ENCODE measurements at places on chromosomes 1 and 21.
A peak's percentile ranks its signal among the peaks of the same experiment; 100 is the strongest.

GRCh38 chr1:55275941-55276341 is 60.8 kb upstream of the USP24 start:
- no peak for DNase-seq

DNA sequence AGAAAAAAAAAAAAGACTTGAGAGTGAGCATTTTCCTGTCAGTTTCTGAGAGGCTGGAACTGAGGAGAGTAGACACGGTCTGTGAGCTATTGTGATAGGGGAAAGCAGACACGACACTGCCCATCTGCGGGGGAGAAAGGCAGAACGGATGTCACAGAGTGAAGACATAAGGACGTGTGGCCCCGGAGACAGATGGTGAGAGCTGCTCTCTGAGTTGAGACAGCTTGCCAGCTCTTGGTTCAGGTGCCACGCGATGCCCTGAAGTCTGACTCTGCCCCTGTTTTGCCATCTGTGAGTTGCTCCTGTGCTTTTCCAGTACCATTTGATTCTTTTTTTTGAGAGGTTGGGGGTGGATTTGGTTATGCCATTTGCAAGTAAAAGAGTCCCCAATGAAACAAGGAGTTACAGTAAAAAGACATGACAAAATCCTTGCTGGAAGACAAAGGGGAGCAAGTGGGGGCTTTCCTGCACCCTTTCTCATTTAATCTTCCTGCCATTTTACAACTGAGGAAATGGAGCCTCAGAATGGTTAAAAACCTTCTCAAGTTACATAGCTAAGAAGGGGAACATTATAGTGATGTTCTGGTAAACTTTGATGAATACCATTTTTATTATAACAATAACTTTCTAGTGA is 128.9 kb upstream of the DNAH14 start:
- DNase-seq: no peak

GRCh38 chr1:1356796-1357401 is 1.5 kb downstream of the MXRA8 start:
- no peak for DNase-seq

- DNase-seq: no peak
Observed at GRCh38 chr1:234009668-234010067, 105.2 kb downstream of the SLC35F3 start.

- DNase-seq: no peak
Observed at GRCh38 chr1:59520194-59520593, 223.3 kb downstream of the FGGY start.

DNA sequence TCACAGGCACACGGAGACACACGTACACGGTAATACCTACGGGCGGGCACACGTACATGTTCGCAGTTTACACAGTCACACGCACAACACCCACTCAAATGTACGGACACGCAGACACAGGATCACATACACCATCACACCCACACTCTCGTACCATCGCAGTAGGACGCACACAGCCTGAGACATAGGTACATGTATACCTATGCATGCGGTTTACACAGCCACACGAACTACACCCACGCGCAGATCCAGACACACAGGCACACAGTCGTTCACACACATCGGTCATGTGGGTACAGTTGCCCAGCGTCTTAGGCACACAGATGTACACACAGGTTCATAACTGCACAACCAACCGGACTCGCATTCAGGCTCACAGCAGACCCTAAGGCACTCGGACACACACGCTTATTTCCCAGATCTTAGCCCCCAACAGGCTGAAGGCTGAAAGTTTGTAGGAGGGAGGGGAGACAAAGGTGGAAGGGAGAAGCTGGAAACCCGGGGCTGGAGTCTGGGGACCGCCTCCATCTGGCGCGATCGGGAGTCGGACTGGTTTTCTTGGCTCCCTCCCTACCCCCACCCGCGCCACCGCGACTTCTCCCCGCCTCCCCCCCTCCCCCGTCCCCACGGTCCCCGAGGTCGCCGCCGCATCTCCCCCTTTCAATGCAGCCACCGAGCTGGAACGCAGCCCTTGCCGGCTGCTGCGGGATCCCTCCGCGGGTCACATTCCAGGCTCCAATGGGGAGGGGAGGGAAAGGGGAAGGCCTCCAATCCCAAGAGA is 51.9 kb upstream of the SYNC start:
- DNase-seq: no peak

DNA sequence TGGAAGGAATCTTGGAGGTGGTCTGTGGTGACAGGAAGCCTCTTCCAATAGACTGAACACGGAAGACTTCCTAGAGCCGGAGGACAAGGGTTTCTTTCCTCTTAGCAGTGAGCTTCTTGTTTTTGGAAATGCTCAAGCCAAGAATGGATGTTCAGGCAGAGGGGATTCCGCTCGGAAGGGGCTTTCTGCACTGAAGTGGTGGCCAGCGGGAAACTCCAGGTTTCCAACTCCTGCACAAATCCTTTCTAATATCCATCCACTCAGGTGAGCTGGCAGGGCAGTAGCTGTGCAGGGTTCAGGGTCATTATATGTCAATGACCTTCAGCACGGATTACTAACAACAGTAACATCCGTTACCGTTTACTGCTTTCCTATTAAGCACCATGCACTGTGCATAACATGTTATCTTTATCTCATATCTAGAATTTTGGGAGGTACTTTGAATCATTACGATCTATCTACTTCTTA is 573 bp upstream of the CPT2 start:
- no peak for DNase-seq

DNA sequence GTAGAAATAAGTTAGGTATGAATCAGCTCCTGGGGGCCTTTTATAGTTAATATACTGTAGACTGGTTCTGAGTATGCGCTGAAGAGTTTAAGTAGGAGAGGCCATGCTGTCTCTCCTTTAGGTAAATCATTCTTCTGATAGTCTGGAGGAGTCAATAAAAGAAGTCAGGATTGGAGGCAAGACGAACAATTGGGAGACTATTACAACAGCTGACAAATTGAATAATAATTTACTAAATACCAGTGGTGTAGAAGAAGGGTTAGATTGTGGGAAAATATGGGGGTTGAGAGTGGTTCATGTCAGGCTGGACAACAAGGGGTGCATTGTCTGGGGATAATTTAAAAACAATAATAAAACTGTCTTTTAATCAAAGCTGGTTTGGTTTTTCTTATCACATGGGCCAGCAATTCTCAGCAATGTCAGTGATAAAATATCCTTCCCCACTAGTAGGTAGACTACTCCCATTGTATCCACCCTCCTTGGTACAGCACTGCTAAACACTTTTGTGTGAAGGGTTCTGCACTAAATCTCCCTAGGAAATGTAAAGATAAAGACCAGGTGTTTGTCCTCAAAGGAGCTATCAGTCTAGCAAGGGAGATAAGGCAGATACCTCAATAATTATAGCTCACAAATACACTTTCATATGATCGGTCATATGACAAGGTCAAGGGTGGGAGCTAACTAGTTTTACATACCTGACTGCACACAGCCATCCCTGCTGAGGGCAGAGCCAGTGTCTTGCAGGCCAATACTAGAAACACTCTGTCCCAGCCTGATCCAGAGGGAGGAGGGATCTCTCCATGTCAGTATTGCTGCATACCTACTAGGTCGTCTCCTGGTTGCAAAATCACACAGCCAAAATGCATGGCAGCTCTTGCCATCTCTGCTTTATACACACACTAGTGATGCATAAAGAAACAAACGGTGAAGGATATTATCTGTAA is 299.7 kb downstream of the VAV3 start:
- no peak for DNase-seq

GRCh38 chr1:232873931-232874330 is 68.7 kb downstream of the MAP10 start:
- DNase-seq: no peak

- DNase-seq: no peak
Observed at GRCh38 chr1:28157894-28158293, 18.6 kb downstream of the PTAFR start.

- no peak for DNase-seq
Observed at GRCh38 chr1:19360843-19361610, 48.9 kb downstream of the SLC66A1 start.

- DNase-seq: no peak
Observed at GRCh38 chr1:182217071-182217470, 155.6 kb upstream of the ZNF648 start.

- DNase-seq: no peak
Observed at GRCh38 chr1:85366391-85367170, 90.1 kb upstream of the BCL10 start.

DNA sequence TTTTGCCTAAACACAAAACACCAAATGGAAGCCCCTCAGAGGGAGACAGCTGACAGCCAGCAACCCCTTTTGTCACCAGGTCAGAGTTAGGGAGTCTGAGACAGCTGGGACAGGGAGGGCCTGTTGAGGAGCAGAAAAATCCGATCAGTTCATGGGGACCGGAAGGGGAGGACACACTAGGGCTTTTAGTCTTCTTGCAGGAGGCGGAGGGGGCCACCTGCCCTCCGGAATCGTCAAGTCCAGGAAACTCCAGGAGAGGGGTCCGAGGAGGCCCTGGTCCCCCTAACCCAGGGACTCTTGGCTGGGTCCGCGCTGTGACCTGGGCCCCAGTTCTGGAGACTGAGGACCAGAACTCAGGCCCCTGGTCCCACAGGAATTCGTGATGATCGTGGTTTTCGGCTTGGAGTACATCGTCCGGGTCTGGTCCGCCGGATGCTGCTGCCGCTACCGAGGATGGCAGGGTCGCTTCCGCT is 34.2 kb downstream of the KCNQ4 start:
- DNase-seq: no peak

DNA sequence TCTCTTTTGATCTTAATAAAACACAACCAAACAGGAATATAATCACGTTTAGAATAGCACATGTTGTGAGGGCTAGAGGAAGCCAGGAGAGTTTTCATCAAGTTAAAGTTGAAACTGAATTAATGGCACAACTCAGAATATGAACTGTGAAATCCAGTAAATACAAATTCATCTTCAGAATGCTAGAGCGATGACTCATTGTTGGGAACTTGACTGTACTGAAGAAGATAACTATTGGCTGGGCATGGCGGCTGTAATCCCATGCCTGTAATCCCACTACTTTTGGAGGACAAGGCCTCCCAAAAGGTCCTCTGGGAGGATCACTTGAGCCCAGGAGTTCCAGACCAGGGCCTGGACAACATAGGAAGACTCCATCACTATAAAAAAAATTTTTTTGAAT is 8.8 kb downstream of the SYF2 start:
- DNase-seq: no peak

DNA sequence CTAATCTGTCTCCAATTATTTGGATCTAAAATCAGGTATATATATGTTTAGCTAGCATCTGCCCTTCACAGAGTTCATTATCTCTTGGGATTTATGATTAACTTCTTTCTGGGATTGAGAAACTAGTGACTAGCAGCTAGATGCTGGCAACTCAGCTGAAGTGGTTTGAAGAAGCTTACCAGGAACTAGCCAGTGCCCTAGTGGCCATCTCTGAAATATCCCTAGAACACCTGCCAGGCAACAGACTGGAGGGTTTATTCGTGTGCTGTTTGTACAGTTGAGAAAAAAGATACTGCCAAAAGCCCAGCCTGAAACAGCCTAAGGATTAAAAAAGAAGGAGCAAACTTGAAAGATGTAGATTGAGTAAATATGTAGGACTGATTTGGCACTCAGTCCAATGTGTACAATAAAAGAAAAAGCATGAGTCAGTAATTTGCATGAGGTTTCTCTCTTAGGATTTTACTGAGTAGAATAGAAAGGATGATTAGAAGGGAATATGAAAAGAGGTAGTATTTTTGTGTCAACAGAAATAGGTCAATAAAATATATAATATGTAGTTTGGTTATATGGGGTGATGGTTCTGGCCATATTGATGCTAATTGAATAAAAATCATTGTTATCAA is 1144.6 kb upstream of the ADGRL2 start:
- no peak for DNase-seq

DNA sequence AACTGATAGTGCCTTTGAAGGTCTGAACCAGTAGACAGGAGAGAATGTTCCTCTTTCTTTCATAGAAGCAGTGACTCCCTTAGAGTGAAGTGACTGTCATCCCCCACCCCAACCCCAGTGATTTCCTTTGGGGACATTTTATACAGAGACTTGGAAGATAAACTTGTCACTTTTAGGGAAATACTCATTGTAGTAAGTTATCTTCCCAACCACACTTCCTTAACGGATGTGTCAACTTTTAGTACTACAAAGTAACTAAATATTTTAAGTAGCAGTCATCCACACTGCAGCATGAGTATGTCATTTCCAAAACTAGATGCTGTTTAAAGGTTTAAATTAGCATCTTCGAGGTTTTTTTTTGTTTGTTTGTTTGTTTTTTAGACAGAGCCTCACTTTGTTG is 13.7 kb downstream of the LRRC8B start:
- peak; percentile 86 for DNase-seq

DNA sequence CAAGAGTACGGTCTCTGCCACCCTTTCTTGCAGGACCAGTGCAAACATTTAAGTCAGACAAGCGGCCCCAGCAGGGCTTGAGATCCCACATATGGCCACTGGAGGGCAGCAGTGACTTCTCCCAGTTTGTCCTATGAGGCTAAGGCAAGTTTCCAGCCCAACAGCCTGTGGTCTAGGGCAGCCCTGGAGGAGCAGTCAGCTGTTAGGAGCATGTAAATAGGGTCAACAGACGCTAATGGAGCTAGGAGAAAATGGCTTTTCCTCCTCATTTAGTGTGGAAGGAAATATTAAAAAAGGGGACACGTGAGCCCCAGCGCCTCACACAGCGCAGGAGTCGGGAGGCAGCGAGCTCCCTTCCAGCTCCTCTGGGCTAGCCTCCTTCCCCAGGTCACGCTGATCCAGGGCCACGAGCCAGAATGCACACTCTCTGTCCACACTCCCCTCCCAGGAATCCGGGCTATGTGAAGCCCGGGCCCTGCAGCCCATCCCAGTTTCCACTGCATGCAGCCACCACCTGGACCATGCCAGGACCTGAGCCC is 95.6 kb downstream of the LAMC2 start:
- peak; percentile 69 for DNase-seq

DNA sequence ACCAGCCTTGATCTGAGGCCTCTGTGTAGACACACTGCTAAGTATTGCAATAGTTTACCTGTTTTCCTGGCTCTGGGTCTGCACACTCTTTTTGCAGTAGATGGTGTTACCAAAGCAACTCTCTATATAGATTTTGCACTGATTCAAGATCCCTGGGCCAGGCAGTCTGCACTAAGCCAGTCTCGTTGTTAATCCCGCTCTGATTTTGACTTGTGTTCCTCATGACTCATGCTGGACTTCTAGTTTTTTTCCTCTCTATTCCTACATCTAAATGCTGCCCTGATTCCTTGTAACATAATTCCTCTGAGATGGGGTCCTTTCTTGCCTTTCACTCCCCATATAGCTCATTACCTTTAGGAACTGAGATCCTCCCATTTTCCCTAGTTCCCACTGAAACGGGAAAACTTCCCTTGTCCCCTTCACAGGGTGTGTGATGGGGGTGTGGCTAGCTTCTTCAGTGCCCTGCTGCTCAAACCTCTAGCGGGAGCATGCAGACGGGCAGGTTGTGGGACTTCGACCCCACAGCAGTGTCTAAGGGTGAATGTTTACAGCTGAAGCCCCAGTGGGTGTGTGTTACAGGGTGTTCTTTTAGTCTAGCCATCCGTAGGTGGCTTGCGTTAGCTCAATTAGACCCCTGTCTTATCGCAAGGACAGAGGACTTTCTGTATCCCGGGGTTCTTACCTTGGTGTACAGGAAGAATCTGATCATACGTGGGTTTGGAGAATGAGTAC is 106.5 kb upstream of the RAB3GAP2 start:
- no peak for DNase-seq

- no peak for DNase-seq
Observed at GRCh38 chr1:95048317-95048716, 24.4 kb downstream of the ALG14 start.
